ENCODE measurements at places on chromosomes 13 and 19.

DNA sequence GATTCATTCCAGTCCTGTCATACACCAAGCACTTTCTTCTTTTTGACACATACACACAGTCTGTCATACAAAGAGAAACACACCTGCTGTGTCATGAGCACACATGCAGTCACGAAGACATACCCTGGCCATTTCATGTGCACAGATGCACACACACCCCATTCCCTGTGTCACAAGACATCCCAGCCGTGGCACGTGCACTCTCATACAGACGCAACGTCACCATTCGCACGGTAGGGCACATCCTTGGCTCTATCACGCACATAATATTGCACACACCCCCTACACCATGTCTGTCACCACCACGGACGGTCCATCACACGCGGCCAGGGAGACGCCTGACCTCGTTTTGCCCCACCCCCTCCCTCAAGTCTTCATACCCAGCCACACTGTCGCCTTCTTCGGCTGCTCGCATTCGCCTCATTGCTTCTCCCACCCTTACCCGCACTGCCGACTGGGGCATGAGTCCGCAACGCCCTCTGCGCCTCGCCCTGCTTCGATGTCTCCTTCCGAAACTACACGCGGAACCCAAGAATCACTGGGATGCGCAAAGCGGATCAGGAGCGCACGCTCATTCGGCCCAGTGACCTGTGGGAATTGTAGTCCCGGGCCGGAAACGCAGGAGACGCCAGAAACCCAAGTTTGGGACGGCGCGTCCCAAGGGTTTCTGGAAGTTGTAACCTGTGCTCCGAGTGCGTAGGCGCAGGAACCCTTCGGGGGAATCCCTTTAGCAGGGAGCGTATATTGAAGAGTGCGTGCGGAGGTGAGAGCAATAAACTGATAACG lies 6.8 kb upstream of the ZNF283 start:
- DNase-seq, result peak; percentile 49

GRCh38 chr19:1425102-1425837 lies 12.9 kb upstream of the RPS15 start:
- DNase-seq, result no peak

GRCh38 chr19:5828661-5829566 lies 10.6 kb downstream of the FUT6 start:
- DNase-seq, result peak; percentile 64

GRCh38 chr19:4815426-4816201 lies 15.9 kb downstream of the TICAM1 start:
- peak; percentile 86 for DNase-seq

GRCh38 chr13:52025475-52026245 lies 1.2 kb downstream of the UTP14C start:
- no peak for DNase-seq

DNA sequence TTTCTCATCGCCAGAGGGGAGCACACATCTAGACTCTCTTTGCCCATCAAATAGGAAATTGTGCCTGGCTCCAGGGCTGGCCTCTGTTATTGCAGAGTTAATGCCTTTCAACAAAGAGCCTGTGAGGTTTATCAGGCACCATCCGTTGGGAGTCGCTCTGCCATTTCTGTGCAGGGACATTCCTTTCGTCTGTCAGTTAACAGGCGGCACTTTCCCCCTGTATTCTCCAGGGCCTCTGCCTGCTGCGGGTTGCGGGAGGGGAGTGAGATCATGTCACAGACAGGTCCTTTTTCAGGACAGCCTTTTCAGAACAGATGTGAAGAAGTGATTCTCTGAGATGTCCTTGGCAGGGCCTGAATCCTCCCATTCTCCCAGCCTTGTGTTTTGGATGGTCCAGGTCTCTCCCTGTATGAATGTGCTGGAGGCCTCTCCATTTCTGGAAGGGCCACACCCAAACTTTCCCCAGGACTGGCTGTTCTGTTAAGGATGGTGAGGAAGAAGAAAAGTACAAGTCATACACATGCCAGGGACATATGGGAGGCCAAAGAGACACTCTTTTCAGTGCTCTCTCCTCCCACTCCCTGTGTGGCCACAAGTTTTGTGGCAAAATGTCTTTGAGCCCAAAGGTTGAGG lies 14.9 kb downstream of the SERP2 start:
- no peak for DNase-seq

- DNase-seq, result no peak
These were observed 64.2 kb upstream of the ZNF85 start for GRCh38 chr19:20858861-20859260.

DNA sequence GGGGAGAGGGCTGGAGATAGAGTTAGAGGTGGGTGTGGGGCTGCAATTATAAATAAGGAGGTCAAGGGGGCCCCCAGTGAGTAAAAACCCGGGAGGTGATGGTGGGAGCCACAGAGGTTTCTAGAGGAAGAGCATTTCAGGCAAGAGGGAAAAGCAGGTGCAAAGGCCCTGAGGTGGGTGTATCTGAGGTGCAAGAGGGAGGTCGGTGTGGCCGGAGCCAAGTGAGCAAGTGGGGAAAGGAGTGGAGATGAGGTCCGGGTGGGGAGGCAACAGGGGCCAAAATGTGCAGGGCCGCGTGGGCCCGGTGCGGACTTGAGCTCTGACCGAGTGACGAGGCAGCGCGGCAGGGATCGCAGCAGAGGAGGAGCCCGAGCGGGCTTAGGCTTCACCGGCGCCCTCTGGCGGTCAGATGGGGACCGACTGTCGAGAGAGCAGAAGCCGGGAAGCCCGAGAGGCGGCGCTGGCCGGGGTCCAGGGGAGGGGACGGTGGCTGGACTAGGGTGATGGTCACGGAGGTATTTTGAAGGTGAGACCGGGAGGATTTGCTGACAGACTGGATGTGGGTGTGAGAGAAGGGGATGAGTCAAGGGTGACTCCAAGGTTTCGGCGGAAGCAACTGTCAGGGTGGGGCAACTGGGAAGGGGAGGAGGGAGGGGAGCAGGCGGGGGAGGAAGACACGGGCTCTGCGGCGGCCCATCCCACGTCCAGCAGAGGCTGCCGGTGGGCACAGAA lies 17.7 kb upstream of the SPACA4 start:
- peak; percentile 90 for DNase-seq

DNA sequence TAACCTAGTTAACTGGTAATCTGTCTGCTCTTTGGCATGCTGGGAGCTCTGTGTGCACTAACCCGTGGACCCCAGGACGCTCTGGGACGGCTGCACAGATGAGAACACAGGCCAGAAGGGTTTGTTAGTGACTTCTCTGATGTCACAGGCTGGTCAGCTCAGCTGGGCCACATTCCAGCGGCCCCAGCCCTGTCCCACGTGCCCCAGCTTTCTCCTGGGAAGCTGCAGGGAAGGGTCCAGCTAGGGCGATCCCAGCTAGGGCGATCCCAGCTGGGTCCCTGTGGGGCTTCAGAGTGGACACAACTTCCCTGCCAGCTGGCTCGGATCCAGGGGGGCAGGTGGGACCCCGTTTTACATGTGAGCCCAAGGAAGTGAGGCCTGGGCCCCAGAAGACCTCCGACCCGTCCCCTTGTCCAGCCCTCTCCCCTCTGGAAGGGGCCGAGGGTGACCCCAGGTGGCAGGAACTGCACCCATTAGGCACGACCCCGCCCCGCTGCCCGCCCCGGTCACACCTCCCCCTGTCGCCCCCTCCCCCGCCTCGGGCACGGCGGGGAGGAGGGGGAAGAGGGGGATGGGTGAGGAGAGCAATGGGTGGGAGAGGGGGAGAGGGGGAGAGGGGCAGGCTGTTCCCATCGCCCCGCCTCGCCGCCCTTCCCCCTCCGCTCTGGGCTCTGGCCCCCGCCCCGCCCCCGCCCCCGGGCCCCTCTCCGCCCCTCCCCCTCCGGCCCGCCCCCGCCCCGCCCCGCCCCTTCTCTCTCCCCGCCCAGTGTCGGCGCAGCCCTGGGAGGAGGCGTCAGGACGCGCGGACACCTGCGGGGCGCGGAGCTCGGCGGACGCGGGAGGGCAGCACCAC lies 75.2 kb upstream of the MCF2L start:
- DNase-seq, result no peak

- DNase-seq, result no peak
These were observed 118.2 kb upstream of the SLC10A2 start for GRCh38 chr13:103184413-103184812.

GRCh38 chr19:3188627-3189596 lies 3.2 kb downstream of the NCLN start:
- DNase-seq, result no peak

DNA sequence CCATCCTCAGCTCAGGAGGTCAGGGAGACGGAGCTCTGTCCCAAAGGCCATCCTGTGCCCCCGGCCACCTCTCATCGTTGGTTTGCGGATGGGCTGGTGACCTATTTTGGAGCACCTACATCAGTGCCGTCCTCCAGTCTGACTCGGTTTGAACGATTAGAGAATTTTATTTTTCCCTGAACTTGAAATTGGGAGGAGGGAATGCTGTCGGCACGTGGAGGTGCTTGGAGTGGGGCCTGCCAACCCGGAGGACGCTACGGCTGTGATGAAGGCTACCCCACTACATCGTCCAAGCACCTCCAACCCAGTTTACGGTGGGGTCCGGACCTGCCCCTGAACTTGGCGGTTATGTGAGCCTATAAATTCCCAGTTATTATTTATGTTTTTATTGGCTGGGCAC lies 3.0 kb upstream of the ZNF554 start:
- DNase-seq, result no peak

- DNase-seq, result no peak
These were observed 7.8 kb downstream of the SMARCA4 start for GRCh38 chr19:10968527-10969135.

GRCh38 chr19:18317961-18318800 lies 4.7 kb downstream of the LSM4 start:
- no peak for DNase-seq

DNA sequence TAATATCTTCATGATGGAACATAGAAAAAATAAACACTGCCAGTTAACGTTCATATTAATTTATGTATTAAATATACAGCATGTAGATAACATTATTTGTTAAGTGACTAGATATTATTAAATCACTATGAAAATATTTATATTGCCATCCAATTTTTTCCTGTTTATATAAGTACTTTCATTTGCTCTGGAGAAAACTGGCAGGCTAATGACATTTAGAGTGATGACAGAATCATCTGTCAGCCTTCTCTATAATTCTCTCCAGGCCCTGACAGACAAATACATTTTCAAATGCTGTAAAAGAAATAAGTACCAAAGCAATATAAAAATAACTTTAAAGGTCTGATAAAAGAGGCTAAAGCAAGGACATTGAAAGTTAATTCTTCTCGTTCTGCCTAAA lies 2556.7 kb upstream of the PCDH20 start:
- no peak for DNase-seq

- DNase-seq, result no peak
These were observed 156.5 kb downstream of the LMO7 start for GRCh38 chr13:75792526-75793187.

DNA sequence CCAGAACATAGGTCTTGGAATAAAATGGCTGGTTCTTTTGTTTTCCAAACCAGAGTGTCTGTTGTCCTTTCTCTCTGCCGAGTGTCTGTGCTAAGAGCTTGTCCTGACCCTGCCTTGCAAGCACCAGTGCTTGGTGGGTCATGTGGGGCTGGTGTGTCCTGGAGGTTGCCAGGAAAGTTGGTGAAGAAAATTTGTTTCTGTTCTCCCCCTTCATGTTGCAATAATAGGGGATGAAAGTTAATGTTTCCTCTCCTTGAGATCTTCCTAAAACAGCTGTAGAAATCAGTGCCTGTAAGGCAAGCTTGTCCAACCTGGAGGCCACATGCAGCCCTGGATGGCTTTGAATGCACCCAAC lies 2.7 kb downstream of the HAMP start:
- no peak for DNase-seq

- DNase-seq, result no peak
These were observed 10.6 kb downstream of the CD70 start for GRCh38 chr19:6580313-6580712.

DNA sequence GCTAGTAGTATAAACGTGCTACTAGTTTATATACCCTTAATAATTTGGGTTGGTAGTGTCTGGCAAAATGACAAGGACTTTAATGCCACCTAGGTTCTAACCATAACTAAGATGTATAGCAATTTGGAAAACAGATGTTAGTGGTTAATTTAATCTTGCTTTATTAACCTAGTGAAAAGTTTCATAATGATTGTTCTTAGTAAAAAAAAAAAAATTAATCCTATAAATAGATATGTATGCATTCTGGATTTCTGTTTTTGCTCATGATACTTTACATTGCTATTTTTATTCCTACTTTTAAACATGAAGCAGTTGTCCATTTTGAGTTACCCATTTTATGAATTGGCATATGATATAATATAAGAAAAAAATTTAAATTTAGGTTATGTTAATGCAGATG lies 36.3 kb downstream of the DGKH start:
- DNase-seq, result no peak

DNA sequence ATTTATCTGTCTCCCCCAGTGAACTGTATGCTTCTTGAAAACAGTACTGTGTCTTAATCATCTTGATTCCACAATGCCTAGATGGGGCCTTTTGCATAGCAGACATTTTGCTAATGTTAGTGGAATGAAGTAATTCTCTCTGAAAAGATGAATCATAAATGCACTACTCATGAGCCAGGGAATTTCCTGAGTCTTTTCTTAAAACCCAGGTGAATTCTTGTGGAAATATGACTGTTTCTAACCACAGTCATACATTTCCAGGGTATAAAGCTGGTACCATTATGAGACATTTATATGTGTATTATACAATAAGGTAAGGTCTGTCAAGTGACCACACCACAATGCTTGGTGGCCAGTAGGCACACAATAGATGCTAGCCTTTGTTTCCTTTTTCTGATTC lies 5.5 kb upstream of the KCTD4 start:
- no peak for DNase-seq

GRCh38 chr13:91722267-91722884 lies 324.0 kb downstream of the GPC5 start:
- no peak for DNase-seq

DNA sequence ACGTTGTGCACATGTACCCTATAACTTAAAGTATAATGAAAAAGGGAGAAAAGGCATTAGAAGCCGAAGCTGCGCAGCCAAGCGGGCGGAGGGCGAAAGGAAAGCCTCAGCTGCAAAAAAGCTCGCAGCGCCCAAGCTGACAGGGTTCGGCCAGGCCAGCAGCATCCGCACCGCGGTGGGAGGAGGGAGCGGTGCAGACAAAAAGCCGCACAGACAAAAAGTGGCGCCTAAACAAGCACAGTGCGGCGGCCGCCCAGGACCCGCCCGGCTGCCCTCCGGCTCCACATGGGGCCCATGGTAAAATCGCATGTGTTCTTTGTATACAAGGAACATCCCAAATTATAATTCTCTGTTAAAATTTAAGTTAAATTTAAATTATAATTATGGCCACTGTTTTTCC lies 42.4 kb downstream of the PSG3 start:
- DNase-seq, result no peak

DNA sequence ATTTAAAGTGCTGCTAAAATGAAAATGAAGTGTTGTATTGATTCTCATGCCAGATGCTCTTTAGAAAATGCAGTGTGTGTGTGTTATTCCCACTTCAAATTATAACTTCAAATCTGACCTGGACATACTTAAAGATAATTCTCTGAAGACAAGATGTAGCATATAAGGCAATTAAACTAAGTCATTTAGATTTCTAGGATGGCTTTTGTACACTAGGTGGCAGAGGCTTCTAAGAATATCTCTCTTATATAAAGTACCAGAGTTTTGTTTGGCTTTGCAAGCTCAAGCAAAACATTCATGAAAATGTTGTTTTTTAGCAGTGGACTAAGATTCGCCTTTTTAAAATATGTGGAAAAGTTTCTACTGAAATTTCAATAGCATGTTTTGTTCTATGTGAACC lies 407.2 kb downstream of the GPC5 start:
- DNase-seq, result no peak

GRCh38 chr19:51690454-51691073 lies 2.6 kb upstream of the SPACA6 start:
- peak; percentile 94 for DNase-seq

- DNase-seq, result no peak
These were observed 119.1 kb downstream of the IER2 start for GRCh38 chr19:13269348-13269747.

Data from right forelimb (tissue), 1 donor.